Inflammatory macrophage (primary cell): ENCODE measurements at places on chromosomes 12 and 14.

- DNase-seq = no peak
Observed at GRCh38 chr14:35851823-35852222, 25.7 kb downstream of the BRMS1L start.

GRCh38 chr12:49111206-49111605 lies 559 bp upstream of the LMBR1L start:
- no peak for DNase-seq

- DNase-seq = no peak
Observed at GRCh38 chr14:61065656-61066055, 84.6 kb downstream of the SLC38A6 start.

- no peak for DNase-seq
Observed at GRCh38 chr12:39064708-39065107, 159.3 kb upstream of the CPNE8 start.

DNA sequence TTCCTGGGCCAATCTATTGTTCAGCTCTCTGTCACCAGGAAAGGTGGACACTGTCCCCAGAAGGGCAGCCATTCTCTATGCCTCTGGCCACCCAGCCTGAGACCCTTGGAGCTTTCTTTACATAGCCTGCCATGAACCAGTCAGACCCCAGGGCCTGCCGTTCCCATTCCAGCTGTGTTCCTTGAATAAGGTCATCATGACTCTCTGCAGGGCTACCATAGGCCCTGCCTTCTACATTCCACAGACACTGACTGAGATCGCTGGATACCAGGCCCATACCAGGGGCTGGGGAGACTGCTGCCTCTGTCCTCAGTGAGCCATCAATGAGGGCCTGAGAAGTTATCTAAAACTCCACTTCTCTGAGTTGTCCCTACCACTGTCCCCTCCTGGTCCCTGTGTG lies 75.5 kb downstream of the SYNE3 start:
- no peak for DNase-seq

DNA sequence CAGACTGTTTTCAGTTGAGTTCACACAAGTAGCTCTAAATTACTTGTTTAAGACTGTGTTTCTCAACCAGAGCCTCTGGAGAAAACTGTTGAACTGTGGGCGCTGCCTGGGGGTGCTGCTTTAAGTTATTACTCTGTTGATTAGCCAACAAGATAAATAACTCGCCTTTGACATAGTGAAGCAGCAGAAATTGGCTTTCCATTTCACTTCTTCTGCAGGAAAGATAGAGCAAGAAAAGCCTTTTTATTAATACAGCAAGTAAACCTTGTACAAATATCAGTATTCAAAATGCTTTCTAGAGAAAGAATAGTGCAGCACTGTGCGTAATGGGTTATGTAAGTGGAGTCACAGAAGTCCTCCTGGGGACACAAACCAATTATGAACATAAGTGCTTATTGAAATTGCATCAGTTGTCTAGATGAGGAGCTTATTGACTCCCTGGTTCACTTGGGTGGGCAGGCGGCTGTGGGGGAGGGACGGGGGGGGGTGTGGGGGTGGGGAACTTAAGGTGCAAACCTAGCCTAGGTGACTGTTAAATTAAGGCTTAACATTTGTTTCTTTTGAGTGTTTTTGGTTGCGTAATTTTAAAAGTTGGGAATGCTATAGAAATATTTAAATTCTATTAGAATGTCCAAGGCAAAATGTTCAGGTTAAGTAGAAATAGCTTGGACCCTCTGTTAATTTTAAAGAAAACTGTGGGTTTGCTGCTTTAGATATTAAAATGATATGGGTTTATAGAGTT lies 6.3 kb downstream of the FRS2 start:
- no peak for DNase-seq

- no peak for DNase-seq
Observed at GRCh38 chr12:117499759-117500485, 138.5 kb upstream of the NOS1 start.

GRCh38 chr12:100721169-100721568 lies 73.4 kb upstream of the ANO4 start:
- DNase-seq = no peak

- no peak for DNase-seq
Observed at GRCh38 chr12:91637789-91638624, 455.4 kb upstream of the DCN start.

GRCh38 chr12:4261655-4262054 lies 11.9 kb upstream of the CCND2 start:
- no peak for DNase-seq

DNA sequence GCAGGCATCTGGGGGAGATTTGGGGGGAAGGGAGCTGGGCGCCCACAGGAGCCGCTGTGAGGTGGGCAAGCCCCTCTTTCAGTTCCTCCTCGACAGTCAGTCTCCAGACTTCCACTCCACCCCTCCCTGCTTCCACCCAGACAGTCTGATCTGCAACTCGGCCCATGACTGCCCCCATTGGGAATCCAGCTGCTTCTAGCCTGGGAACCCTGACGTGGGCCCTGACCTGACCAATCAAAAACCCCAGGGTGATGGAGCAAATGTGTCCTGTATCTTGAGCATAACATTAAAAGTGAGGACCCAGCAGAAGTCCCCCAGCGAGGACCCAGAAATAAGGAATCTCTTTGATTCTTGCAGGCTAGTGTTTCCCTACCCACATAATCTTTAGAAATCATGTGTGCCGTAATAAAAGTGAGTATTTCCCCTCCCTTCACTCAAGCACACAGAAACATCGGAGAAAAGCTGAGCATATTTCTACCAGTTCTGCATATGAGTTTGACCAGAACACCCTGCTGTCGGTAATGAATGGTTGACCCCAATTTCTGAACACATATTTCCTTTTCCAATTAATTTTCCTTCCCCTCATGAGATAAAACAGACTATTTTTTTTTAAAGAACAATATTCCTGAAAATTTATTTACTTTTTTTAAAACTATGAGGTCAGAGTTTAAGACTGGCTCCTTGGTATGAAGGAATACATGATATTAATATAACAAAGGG lies 6.4 kb downstream of the SSH1 start:
- DNase-seq = peak; percentile 69

GRCh38 chr14:74647061-74647677 lies 35.1 kb upstream of the LTBP2 start:
- DNase-seq = no peak

GRCh38 chr12:22481547-22482104 lies 62.7 kb downstream of the C2CD5 start:
- DNase-seq = no peak

DNA sequence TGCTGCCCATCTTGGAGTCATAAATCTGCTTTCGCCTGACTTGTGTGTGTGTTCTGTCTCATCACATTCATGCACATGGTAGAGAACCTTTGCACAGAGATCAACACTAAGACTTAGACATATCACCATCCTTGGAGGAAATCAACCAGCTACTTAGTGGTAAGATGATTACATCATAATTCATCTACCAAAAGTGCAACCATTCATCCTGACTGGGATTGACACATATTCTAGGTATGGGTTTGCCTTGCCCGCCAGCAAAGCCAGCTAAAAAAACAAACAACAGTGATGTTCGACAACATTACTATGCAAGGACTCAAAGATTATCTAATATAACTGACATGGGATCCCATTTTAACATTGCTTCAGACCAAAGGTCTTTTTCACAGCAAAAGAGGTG lies 228.7 kb downstream of the NUAK1 start:
- no peak for DNase-seq

DNA sequence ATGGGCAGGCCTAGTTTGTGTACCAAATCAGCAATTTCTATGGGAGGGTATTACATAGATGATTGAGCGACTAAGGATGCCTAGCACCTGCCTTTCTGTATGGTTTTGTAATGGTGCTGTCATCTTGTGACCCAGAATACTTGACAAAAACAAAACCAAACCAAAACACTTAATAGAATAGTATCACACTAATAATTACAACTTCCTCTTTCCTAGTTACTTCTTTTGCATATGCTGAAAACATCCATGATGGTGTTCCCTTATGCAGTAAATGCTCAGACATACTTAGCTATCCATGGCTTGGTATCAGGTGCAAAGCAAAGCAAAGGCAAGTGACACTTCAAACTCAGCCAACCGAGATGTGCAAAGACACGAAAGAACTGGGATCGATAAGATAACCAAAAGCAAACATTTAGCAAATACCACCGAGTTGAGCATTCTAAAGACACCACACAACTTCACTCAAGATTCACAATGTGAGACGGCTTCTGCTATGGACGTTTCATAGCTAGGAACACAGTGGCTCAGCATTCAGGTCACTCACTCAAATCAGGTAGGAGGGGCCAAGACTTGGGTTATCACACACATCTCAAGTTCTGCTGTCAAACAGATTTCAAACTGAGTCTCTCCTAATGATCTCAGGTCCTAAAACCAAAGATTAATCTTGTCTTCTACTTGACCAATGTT lies 24.3 kb downstream of the PPP1CC start:
- DNase-seq = no peak

- DNase-seq = peak; percentile 31
Observed at GRCh38 chr12:6452245-6452943, 552 bp downstream of the TAPBPL start.

- DNase-seq = no peak
Observed at GRCh38 chr14:105329411-105330150, 15.0 kb downstream of the PACS2 start.

GRCh38 chr12:87660987-87661774 lies 368.0 kb downstream of the C12orf50 start:
- DNase-seq = no peak

GRCh38 chr12:31368666-31369361 lies 42.9 kb upstream of the SINHCAF start:
- no peak for DNase-seq

- DNase-seq = no peak
Observed at GRCh38 chr14:60838601-60839000, 104.0 kb downstream of the MNAT1 start.

DNA sequence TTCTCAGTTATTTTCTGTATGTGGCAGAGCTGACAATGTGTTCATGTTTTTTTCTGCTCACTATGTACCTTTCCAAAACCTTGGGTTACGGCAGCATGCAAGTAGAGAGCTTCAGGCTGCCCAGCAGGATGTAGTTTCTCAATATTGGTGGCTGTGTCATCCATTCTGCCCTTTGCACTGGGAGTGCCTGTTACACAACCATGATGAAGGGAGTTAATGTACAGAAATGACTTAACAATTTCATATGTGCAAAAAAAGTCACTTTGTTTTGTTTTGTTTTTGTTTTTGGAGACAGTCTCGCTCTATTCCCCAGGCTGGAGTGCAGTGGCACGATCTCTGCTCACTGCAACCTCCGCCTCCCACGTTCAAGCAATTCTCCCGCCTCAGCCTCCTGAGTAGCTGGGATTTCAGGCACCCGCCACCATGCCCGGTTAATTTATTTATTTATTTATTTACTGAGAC lies 6.1 kb upstream of the CNIH1 start:
- peak; percentile 91 for DNase-seq

GRCh38 chr12:64029013-64029857 lies 184.7 kb downstream of the SRGAP1 start:
- DNase-seq = no peak

GRCh38 chr12:102811110-102811737 lies 105.8 kb downstream of the PAH start:
- DNase-seq = no peak

GRCh38 chr12:13691598-13691997 lies 289.8 kb downstream of the GRIN2B start:
- no peak for DNase-seq

- peak; percentile 62 for DNase-seq
Observed at GRCh38 chr12:622416-622815, 40.8 kb downstream of the NINJ2 start.

DNA sequence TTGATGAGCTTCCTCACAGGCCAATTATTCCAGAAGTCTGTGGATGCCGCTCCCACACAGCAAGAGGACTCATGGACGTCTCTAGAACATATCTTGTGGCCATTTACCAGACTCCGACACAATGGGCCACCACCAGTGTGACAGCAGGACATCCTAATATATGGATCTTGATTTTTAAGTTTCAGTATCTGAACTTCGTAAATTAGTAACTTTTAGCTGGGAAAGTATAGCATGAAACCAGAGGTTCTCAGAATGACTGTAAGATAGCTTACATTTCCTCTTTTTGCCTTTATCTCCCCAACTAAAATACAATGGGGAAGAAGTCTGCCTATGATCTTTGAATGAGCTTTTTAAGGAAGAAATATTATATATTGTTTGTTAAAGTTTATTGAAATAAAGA lies 87.0 kb downstream of the DNAI7 start:
- peak; percentile 13 for DNase-seq

GRCh38 chr14:61478971-61479473 lies 157.6 kb downstream of the PRKCH start:
- DNase-seq = peak; percentile 33

DNA sequence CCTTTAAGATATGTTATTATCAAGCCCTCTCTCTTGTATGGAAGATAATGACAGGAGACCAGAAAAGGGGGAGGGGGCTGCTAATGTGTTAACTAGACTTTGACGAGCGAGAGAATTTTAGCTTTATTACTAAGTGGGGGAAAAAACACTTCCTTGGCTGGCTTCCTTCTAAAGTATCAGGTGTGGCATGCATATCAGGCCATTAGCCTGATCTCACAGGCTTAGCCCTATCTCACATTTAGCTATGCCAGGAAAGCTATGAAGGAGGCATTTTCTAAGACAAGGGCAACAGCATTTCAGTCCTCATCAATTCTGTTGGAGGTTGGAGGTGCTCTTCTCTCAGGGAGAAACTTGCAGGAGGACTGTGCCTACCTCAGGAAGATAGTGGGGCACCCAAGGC lies 9.9 kb downstream of the SSPN start:
- no peak for DNase-seq

DNA sequence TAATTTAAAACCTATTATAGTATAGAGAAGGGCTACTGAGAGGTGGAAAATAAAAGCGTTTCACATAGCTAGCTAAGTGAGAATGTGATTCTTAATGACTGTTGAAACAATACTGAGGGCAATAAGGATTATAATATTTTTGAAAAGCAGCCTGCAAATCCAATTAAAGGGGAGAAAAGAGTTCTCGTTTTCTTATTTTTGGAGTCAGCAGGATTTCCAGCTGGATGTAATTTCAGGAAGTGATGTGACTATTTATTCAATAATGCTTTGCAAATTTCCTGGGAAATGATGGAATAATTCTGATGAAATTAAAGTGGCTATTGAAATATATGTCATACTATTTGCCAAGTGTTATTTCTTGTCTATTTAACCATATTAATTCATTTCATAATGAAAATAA lies 279.1 kb downstream of the AEBP2 start:
- DNase-seq = no peak

DNA sequence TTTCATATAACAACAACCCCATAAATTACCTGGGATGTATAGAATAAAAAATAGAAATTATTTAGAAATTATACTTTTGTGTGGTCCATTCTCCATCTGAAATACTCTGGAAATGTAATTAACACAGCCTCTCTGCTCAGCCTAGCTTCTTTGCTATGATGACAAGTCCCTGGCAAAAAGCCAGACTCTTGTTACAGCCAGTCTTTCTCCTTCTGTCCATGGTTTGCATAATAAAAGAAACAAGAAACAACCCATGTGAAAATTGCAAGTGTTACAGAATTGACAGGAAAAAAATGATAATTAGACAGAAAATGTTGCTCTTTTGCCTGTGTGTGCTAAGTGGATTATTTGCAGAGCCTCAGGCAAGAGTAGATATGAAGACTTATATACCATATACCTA lies 61.3 kb downstream of the C12orf50 start:
- DNase-seq = no peak

- no peak for DNase-seq
Observed at GRCh38 chr14:95875831-95876760, 536 bp upstream of the TUNAR start.

GRCh38 chr12:123387508-123388176 lies 3.7 kb downstream of the KMT5A start:
- peak; percentile 36 for DNase-seq

- DNase-seq = no peak
Observed at GRCh38 chr12:131378176-131378842, 332.6 kb upstream of the SFSWAP start.
